CD4-positive, alpha-beta memory T cell (primary cell): ENCODE measurements at places on chromosomes 7 and 10.

DNA sequence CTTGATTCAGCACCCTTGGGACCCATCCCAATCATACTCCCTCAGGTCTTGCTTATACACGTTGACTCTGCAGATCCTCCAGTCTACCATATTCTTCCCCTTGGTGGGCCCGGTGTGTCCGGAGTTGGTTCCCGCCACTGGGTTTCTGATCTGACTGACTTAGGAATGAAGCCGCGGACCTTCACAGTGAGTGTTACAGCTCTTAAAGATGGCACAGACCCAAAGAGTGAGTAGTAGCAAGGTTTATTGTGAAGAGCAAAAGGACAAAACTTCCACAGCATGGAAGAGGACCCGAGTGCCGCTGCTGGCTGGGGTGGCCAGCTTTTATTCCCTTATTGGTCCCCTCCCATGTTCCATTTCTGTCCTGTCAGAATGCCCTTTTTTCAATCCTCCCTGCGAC lies 5.9 kb upstream of the GDF10 start:
- no peak for DNase-seq

- DNase-seq: no peak
Measured at GRCh38 chr10:9230625-9231024, 1176.1 kb downstream of the GATA3 start.

GRCh38 chr7:4799508-4800268 lies 24.3 kb downstream of the AP5Z1 start:
- DNase-seq: no peak

DNA sequence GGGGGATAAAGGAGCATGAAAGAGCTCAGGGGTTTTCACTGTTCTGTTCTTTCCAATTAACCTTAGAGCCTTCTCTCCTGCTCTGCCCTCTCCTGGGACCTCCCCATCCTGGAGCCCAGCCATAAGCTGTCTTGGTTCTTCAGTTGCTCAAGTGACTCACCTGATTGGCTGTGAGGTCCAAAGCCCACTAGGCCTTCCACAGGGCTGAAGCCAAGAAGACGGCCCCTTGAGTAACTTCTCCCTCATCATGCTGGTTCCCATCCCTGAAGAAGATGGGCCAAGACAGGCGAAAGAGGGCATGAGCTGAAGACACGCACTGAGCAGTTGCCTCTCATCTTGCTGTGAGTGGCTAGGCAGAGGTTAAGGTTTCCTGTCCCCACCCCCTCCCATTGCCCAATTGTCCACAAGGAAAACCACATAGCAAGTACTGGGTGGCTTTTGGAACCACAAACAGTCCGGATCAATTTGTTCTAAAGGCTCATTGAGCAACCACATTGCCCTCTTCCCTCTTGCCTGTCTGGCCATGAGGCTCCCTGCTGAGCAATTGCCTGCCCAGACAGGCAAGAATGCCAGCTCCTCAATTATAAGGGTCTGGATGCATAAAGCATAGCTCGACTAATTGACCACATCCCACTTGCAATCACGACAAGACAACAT lies 43.9 kb upstream of the GPAM start:
- DNase-seq: no peak

GRCh38 chr10:92598321-92598720 lies 5.4 kb downstream of the KIF11 start:
- no peak for DNase-seq

GRCh38 chr10:71094712-71095390 lies 117.5 kb upstream of the UNC5B start:
- DNase-seq: no peak

- no peak for DNase-seq
Measured at GRCh38 chr10:109941236-109941862, 18.0 kb upstream of the XPNPEP1 start.

DNA sequence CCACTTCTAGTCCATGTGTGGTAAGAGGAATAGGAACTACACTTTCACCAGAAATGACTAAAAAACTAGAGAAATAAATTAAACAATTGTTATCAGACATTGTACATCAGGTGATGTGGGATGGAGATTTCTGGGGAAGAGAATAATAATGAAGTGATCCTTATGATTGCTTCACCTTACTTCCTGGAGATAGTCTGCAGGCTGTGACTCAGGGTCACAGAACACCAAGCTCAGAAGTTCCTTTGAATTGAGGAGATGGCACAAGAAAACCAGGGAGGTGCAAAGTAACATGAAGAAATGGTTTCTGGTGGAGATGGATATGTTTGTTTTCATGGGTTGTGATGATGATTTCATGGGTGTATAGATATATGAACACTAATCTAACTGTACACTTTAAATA lies 44.5 kb downstream of the ZWINT start:
- no peak for DNase-seq

- no peak for DNase-seq
Measured at GRCh38 chr7:74498996-74499834, 45.5 kb downstream of the GTF2IRD1 start.

DNA sequence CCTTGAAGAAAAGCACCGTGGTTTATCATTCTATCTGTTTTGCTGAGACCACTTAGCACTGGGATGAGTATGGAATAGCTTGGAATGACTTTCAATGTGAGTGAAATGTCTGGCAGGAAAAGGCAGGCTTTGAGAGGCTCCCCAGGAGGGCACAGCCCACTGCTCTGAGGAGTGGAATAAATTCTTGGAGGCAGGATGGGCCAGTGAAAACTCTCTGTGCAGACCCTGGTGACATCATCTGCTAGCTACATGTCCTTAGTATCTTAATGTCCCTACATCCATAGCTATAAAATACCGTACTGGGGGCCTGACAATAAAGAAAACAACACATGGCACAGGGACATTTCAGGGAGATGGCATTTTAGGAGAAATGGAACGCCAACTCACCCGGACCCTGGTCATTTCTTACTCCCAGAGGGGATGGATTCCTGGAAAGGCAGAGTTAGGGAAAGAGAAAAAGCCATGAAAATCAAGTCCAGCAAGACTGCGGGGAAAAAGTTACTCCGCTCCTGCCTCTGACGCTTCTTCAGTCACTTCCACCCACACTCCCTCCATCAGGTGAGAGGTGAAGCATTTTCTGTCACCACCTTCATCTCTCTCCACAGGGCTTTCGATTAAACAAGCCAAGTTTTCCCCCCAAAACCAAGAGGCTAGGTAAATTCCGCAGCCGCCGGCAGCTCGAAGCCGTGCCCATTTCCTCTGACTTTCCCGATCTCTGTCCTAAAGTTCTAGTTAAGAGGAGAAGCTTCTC lies 991 bp downstream of the ZNF239 start:
- no peak for DNase-seq
